ENCODE measurements at places on chromosomes 4 and X.

GRCh38 chrX:103254921-103255493 is at the start of gene TCEAL8:
TSS of gene TCEAL8 (minus strand) at chrX:103255155. CDS start at chrX:103253979, 1,176 bp downstream.
- peak; percentile 17 for DNase-seq

GRCh38 chr4:132299841-132300240 is 849.3 kb upstream of the PCDH10 start:
- no peak for DNase-seq

GRCh38 chr4:25442863-25443307 is 65.8 kb downstream of the ANAPC4 start:
- DNase-seq, result no peak

GRCh38 chr4:108731006-108731405 is 31.8 kb downstream of the ETNPPL start:
- no peak for DNase-seq

DNA sequence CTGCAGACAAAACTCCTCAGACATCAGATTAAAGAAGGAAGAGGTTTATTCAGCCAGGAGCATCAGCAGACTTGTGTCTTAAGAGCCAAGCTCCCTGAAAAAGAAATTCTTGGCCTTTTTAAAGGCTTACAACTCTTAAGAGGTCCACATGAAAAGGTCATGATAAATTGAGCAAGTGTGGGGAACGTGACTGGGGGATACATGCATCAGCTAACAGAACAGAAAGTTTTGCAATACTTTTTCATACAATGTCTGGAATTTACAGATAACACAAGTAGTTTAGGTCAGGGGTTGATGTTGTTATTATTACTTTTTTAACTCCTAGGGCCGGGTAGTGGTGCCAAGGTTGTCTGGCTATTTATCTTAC is 55.6 kb upstream of the RBMX start:
- DNase-seq, result no peak

DNA sequence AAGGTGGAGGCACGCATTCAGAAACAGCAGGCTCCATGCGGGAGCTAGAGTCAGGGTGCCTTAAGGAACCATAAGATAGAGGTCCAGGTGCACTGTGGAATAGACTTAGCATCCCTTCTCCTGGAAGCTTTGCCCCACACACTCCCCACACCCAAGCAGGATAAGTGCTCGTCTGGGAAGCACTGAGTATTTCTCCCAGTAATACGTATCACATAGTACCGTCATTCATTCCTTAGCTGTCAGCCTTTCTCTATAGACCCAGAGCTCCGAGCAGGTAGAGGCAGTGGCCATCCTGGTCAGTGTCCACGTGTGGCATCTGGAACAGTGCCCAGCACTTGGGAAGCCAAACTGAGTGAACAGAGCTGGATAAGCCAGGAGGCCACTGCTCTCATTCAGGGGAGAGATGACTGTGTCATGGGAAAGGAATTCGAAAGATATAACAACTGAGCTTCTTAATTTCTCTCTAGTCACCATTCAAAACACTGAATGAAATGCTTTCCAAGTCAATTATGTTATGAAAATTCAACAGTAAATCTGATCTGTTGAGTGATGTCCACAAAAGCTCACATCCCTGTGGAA is 9.9 kb downstream of the APBB2 start:
- DNase-seq, result no peak

DNA sequence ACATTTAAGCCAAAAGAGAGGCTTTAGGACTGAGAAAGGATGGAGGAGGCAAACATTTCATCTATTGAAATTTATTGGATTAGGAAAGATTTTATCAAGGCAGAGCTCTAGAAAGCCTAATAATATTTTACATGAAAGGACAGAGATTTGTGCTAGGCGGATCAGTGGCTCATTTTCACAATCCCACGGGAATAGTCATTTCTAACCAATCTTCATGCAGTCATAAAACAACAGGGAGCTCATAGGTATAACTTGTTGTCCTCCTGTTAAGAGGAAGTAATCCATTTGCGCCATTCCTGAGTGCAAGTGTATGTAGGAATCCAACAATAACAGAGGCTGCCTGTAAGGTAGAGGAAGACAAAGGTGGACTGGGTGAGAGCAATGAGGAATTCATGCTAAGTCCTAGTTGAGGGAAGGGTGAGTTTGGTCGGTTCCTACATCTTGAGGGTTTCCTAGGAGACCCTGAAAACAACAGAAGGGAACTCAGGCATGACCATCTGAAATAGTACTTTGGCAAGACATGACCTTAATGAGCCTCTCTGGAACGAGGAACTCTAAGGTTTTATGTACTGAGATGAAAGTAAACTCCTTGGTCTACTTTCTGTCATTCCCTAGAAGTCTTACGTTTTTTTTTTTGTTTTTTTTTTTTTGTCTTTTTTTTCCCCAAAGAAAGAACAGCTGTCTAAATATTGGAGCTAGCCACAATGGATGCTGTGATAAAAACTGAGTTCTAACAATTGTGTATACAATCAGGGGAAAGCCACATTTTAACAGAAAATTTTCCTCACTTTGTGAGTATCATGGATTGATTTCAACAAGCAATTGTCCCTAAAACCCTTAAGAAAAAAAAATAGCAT is 89.7 kb downstream of the GEMIN8 start:
- DNase-seq, result no peak

DNA sequence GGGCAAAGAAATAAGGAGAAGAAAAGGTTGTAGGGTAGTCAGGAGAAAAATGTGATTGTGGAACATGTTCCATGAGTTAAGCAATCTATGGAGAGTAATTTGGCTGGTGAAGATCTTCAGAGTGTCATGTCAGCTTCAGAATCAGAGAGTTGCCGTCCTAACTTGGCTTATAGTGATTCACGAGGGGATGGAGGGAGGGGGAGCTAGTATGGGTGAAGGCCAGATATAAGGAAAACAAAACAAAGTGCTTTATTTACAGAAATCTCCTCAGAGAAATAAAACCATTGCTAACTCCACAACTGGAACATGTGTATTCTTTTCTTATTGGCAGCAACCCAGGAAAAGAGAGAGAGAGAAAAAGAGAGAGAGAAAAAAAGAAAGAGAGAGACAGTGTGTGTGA is 256.5 kb upstream of the NRK start:
- DNase-seq, result no peak

DNA sequence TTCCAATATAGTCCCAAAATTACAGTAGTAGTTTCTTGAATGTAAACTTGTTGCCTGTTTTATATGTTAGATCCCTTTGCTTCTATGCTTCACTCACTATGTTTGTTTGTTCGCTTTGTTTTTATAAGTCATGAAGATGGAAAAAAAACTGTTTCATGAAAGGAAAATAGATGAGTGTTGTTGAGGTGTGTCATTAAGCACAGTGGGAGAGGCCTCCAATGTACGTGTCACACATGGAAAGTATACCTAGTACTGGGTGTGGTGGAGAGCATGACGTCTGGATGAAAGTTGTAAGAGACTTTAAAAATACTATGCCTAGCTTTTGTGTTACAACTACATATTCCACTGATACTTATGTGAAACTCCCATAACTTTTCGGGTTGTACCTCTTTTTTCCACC is 28.4 kb downstream of the PLS3 start:
- no peak for DNase-seq

GRCh38 chr4:162793004-162793403 is 373.7 kb downstream of the NAF1 start:
- no peak for DNase-seq

DNA sequence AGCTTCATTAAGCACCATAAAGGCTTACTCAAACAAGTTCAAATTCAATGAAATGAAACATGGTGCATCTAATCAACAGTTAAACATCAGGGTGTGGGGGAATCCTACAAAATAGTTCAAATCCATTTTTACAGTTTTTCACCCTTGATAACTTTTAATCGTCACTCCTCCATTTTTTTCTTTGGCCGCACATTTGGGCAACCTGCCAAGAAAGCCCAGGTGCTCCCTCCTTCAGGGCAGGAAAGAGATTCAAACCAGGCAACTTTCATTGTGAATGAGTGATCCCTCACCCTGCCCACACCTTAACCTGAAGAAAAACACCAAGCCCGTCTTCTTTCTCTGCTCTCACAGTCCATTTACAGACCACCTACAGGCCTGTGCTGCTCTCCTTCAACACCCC is 24.9 kb downstream of the TRIM61 start:
- DNase-seq, result no peak

GRCh38 chrX:9557091-9557490 is 92.2 kb downstream of the TBL1X start:
- no peak for DNase-seq

- DNase-seq, result no peak
Observed at GRCh38 chr4:108156391-108156790, 12.3 kb downstream of the LEF1 start.

- DNase-seq, result no peak
Observed at GRCh38 chrX:145773006-145773405, 44.6 kb upstream of the SLITRK2 start.

DNA sequence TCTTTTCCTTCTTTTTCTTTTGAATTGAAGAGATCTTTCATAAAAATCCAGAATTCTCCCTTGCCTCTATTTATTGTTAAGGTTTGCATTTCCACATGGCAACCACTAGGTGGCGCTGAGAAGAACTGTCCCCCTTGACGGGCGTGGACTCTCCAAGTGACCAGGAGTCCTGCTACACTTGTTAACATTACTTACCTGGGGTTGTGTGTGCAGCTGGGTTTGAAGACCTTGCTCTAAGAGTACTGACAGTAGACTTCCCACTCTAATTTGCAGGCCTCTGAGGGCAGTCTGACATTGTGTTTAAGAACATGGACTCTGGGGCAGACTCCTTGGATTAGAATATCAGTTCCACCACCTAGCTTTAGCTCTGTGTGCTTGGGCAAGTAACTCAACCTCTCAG is 52.8 kb downstream of the GPRIN3 start:
- DNase-seq, result no peak

GRCh38 chrX:148960060-148960459 is 459.6 kb downstream of the AFF2 start:
- no peak for DNase-seq

DNA sequence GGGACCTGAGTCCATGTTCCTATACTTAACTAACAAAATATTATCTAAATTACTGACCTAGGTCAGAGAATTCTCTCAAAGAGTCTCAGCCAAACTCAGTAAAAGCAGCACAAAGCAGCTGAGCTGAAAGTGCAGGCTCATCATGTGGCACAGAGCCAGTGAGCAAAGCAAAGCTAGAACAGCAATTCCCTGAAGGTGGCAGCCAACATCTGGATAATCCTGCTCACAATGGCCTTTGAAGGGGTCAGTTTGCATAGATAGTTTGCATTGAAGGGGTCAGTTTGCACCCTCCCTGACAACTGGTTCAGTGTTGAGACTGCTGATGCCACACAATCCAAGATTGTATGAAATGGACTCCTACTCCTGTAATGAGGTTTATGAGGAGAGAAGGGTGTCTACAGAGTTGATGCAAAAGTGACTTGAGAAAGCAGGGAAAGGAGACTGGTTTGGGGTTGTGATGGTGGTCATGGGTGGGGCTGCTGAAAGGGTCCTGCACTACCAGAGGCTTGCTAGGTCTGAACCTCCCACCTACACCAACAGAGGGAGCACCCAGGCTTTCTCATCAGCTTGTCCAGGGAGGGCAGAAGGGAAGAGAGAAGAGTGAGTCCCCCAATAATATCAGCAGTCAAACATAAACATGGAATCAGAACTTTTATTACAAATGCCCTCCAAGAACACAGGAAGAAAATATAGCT is 39.7 kb downstream of the TRIM61 start:
- DNase-seq, result no peak

- DNase-seq, result no peak
Observed at GRCh38 chr4:157222771-157223160, 2.2 kb downstream of the GRIA2 start.
